ENCODE measurements at places on chromosomes 1 and 21.
A peak's percentile ranks its signal among the peaks of the same experiment; 100 is the strongest.

GRCh38 chr1:241532162-241532531 is at the start of gene KMO:
TSS of gene KMO (plus strand) at chr1:241532378. CDS start at chr1:241532445, 67 bp downstream.
- DNase-seq, result no peak

DNA sequence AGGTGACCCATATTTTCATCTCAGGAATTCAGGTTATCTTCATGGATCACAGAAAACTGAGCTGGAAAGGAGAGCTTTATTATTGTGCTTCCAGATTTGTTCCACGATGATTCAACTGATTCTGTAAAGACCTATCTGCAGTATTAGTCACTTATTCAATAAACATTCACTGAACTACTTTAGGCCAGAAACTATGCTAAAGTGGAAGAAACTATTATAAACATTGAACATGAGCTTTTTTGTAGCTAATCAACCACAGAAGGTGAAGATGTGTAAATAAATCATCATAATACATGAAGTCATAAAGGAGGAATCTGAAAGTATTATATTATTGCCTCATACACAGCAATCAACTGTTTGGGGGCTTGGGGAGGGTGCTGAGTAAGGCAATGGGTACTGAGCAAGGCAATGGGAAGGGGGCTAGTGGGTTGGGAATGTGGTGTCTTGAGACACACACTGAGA is 30.6 kb upstream of the EXO1 start:
- no peak for DNase-seq

GRCh38 chr1:211356723-211357407 is 30.2 kb downstream of the TRAF5 start:
- DNase-seq, result no peak

- peak; percentile 62 for DNase-seq
These were observed 5.1 kb upstream of the LAMTOR5 start for GRCh38 chr1:110412576-110412975.

- no peak for DNase-seq
These were observed 55.5 kb downstream of the ACTL8 start for GRCh38 chr1:17810668-17811067.

GRCh38 chr1:62530516-62531154 is 66.7 kb upstream of the ANGPTL3 start:
- DNase-seq, result no peak

GRCh38 chr1:45394342-45394741 is 54.1 kb upstream of the MUTYH start:
- no peak for DNase-seq

- DNase-seq, result no peak
These were observed 12.6 kb upstream of the OR6N2 start for GRCh38 chr1:158793604-158794003.

GRCh38 chr1:50139339-50140181 is 30.8 kb downstream of the ELAVL4 start:
- DNase-seq, result no peak

DNA sequence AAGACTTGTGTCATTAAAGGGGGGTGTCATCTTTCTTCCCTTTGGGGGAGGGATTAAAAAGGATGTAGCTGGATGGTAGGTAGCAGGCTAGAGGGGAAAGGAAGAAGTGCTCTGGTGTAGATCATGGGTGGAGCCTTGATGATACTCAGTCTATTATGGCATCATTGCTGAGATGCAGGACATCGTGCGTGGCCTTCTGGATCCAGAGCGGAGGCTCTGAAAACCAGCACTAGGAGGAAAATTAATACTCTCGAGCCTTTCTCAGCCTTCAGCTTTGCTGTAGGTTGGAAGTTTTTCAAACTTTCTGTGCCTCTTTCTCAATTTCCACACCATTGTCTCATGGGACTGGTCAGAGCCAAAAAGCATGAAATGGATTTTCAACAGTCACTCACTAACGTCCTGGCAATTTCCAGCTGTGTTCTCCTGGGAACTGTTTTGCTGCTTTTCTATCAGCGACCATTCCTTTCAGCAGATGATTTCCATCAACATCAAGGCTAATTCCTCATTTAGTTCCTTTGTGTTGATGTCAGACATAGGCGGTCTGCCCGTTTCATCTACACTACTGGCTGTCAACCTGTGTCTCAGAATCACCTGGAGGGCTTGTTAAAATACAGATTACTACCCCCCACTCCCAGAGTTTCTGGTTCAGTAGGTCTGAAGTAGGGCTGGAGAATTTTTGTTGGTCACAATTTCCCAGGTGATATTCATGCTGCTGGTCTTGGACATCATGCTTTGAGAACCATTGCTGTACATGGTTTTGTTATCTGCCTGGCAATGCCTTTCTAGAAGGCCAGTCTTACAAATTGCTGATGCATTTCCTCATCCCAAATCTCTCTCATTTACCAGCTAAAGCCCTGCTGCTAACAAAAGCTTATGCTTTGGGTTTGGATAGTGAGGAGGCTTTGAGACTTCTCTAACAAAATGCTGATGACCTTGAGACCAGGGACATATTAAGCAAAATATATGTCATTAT is 7.7 kb downstream of the CACNA1E start:
- no peak for DNase-seq

DNA sequence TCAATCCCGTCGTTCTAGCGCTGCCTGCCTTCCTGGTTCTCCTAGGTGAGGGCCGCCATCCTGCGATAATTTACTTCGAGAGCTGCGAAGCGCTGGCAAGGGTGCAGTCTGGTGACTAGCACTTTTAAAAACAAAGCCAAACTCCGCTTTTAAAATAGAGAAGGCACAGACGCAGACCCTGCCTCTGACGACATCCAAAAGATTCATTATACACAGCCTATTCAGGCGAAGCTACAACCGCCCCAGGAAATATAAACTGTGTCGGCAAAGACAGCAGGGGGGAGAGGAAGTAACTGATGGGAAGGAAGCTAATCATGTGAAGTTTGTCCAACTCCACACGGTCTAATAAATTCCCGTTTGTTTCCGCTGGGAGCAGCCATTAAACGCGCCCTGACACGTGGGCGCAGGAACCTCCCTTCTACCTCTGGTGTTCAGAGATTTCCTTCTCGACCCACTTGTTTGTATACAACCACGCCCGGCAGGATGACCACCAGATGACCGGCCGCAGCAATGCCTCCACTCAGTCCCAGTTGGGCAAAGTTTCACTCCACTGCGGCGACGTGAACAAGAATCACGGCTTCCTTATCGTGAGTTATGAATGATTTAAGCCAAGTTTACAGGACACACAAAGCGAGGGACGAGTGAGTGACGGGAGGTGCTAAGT is 1.3 kb downstream of the GNG12 start:
- peak; percentile 67 for DNase-seq

DNA sequence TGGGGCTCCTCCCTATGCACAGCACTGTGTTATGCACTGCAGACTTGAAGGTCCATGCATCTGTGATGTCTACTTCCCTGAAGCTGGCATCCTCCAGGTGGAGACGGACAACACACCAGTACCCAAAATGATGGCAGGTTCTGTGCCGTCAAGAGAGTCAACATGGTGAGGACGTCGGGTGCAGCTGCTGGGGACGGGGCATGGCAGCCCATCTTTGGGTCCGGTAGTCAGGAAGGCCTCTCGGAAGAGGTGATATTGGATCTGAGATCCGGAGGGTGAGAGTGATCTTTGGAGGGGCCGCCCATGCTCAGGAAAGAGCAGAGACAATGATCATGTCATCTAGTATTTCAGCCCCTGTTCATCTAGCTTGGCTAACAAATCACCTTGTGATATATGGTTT is 104.1 kb downstream of the RIPK4 start:
- no peak for DNase-seq

DNA sequence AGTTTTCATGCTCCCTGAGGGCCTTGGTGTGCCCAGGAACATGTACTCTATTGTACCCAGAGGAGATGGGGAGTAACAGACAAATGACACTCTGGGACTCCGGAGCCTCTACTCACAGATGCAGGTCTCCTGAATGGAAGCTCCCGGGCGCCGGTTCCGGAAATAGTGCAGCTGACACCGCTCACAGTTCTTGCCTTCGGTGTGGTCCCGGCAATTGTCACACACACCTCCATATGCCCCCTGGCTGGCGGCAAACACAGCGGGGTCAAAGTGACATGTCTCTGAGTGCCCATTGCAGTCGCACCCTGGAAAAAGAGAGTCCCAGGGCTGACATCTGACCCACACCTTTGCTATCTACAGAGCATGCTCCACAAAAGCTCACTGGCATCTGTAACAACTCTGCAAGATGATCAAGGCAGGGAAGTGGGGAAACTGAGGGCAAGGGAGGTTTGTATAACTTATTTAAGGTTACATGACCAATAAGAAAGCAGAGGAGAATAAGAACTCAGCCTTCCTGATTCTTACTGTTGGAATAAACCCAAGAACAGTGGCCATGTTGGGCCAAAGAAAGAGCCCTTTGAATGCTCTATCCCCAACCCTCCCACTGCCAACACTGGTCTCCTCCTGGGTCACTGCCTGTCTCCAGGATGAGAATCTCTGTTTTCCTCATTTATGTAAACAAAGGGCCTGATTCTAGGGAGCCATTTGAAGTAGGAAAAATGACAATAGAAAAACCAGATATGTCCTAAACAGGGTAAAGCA is 22.4 kb downstream of the LAMB3 start:
- no peak for DNase-seq

DNA sequence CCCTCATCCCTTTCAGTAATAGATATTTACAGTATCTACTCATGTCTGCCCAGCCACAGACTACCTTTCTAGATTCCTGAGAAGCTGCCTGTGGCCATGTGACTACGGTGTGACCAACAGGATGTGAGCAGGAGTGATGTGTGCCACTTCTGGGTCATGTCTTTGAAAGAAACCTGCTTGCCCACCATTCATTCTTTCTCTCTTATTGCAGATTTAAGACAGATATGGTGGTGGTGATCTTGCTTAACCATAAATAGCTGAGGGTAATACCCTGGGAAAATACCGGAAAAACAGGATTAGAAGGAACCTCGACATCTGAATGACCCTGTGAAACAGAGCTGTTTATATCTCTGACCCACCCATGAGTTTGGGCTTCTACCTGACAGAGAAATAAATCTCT is 41.6 kb upstream of the GUCA2A start:
- no peak for DNase-seq

- DNase-seq, result no peak
These were observed 1.6 kb downstream of the HIVEP3 start for GRCh38 chr1:41917076-41917475.

DNA sequence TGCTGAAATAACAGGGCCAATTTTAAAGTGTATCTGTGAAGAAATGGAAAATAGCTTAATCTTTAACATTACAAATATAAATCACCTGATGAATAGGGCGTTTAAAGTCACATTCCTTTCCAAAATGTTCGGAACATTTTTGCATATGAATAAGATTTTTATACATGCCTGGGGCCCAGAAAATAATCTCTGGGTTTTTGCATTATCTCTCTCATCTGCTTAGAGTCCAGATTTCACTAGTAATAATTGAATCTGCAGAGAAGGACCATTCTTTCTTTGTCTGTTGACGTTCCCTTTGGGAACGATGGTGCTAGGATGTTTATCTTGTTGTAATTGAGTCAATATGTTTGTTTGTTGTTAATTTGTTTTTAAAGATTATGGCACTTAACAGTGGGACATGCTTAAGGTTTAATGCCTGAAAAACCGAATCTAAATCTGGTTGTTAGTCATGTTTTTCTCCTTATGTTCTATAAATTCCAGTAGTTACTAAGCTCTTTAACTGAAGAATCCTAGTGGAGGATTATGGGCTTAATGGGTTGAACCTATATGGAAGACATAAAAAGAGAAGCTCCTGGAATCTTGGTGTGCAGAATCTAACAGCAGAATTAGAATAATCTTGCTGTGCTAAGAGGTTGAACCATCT is 140.6 kb downstream of the VPS13D start:
- DNase-seq, result no peak

GRCh38 chr1:212285685-212286555 is 710 bp downstream of the PPP2R5A start:
- DNase-seq, result peak; percentile 26

GRCh38 chr1:192554904-192555303 is 20.7 kb upstream of the RGS1 start:
- no peak for DNase-seq

- DNase-seq, result no peak
These were observed 21.5 kb upstream of the LEFTY2 start for GRCh38 chr1:225962440-225962975.

DNA sequence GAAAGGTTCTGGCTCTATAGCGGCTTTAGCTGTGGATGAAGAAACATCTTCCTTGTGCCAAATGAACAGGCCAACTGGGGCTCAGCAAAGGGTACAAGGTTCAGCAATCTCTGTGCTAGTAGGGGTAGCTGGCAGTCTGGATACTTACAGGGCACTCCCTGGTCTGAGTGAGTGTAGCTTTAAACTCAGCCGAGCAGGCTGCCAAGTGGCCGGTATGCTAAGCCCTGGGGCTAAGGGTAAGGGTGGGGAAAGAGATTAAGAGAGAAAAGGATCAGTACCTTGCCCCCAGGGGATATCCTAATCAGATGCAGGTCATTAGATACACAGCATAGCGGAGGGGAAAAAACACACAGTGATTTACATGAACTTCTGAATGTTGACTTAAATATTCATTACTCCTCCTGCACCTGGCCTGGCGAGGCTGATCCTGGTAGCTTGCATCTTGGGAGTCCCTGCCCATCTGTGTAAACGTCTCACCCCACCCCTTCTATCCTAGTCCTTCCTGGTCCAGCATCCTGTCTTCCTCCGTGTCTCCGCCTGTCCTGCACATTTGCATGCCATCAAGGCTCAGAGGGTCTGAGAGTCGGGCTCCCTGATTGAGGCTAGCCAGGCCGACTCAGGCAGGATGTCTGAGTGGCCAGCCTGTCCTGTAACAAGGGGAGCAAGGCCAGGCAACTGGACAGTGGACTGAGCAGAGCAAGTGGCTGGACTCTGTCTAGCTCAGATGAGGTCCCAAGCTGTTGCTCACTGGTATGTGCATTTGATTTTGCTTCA is 39.5 kb upstream of the CNTN2 start:
- DNase-seq, result no peak

- DNase-seq, result no peak
These were observed 43.1 kb downstream of the FOXO6 start for GRCh38 chr1:41404308-41404761.

- DNase-seq, result no peak
These were observed 40.9 kb upstream of the SLC6A9 start for GRCh38 chr1:44072204-44072603.

- no peak for DNase-seq
These were observed 5.1 kb upstream of the OLFML2B start for GRCh38 chr1:162028726-162029125.

DNA sequence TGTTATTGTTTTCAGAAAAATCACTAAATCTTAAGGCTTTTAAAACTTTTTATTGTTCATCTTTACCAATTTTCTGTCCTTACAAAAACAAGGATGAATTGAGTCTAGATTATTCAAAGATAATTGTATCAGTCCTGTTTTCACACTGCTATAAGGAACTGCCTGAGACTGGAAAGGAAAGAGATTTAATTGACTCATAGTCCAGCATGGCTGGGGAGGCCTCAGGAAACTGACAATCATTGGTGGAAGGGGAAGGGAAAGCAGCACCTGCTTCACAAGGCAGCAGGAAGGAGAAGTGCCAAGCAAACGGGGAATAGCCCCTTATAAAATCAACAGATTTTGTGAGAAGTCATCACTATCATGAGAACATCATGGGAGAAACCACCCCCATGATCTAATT is 455.6 kb upstream of the ZP4 start:
- DNase-seq, result no peak

GRCh38 chr1:94970783-94971182 is 43.9 kb upstream of the CNN3 start:
- peak; percentile 9 for DNase-seq

- no peak for DNase-seq
These were observed 153.1 kb upstream of the FGGY start for GRCh38 chr1:59143811-59144210.
